Activated CD8-positive, alpha-beta memory T cell treated with anti-CD3 and anti-CD28 coated beads, Interleukin-2, amount 50 U/mL, for 4 hours (primary cell): ENCODE measurements at places on chromosomes 1 and 21.

DNA sequence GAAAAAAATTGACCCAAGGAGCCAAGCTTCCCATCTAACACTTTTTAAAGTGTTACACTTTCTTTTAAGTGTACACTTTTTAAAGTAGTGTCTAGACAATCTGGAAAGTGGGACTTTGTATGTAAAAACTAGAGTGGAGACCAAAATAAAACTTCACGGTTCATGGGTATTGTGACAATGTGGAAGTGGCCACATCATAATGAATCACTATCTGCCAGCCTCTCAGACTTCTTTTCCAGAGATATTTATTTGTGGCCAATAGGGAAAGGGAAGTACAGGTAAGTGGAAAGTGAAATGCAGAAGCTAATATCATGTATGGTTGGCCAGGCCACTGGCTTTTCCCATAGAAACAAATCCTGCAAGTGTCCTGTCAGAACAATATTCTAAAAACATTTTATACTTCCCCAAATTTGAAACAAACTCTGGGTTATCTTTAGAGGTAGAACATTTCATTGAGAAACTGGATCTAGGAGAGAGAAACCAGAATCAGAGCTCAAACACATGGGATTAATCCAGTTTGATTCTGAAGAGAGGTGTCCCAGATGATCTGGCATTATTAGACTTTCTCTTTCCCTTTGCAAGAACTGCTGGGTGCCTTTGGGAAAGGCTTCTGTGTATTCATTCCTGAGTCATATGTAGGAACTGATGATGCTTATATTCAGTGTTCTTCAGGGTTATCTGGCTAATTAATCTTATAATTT lies 2.0 kb downstream of the TNFSF18 start:
- DNase-seq = no peak

DNA sequence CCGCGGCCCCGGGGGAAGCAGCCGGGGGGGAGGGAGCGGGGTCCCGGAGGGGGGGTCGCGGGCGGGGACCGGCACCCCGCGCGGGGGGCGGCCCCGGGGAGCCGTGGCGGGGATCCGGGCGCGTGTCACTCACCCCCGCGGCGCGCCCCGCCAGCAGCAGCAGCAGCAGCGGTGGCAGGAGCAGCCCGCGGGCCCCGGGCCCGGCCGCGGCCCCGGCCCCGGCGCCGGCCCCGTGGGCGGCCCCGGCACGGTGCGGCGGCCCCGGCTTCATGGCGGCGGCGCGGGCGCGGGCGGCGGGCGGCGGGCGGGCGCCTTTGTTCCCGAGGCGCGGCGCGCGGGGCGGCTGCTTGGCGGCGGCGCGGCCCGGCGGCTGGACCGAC lies 252 bp downstream of the SDC3 start:
- DNase-seq = no peak

- no peak for DNase-seq
These were observed 341.5 kb downstream of the VAV3 start for GRCh38 chr1:107623431-107623830.

DNA sequence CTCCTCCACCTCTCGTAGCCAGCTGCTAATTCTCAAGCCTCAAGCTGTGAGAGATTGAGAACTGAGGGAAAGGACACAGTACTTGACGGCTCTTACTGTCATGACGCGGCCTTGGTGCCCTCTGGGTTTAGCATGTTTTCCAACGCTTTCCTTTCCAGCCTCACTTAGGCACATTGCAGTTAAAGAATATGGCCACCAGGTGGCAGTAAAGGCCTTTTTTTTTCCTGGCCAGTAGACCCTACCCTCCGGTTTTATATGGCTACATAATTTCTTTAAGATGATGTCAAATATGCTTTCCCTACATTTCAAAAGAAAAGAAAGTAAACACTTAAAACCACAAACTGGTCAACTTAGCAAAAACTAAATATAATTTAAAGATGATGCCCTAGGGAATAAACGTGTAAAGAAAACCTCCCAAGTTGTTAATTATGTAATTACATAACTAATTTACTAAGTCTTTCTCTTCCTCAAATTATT lies 56.8 kb upstream of the PRDX6 start:
- peak; percentile 55 for DNase-seq

- no peak for DNase-seq
These were observed 64.2 kb upstream of the SCYL3 start for GRCh38 chr1:169957884-169958283.

GRCh38 chr1:157348538-157349480 lies 203.5 kb downstream of the FCRL5 start:
- DNase-seq = no peak

DNA sequence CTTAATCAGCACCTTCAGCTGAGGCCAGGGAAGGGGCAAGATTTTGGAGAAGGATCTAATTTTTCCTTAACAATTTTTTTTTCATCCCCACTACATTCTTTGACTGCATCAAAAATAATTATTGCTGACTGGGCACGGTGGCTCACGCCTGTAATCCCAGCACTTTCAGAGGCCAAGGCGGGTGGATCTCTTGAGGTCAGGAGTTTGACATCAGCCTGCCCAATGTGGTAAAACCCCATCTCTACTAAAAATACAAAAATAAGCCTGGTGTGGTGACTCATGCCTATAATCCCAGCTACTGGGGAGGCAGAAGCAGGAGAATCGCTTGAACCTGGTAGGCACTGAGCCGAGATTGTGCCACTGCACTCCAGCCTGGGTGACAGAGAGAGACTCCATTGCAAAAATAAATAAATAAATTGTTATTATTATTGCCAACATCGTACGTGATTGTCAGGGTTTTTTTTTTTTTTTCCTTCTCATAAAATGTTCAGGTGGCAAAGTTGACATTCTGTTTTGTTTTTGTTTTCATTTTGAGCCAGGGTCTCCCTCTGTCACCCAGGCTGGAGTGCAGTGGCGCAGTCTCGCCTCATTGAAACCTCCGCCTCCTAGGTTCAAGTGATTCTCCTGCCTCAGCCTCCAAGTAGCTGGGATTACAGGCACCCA lies 37.3 kb upstream of the MORC3 start:
- no peak for DNase-seq

DNA sequence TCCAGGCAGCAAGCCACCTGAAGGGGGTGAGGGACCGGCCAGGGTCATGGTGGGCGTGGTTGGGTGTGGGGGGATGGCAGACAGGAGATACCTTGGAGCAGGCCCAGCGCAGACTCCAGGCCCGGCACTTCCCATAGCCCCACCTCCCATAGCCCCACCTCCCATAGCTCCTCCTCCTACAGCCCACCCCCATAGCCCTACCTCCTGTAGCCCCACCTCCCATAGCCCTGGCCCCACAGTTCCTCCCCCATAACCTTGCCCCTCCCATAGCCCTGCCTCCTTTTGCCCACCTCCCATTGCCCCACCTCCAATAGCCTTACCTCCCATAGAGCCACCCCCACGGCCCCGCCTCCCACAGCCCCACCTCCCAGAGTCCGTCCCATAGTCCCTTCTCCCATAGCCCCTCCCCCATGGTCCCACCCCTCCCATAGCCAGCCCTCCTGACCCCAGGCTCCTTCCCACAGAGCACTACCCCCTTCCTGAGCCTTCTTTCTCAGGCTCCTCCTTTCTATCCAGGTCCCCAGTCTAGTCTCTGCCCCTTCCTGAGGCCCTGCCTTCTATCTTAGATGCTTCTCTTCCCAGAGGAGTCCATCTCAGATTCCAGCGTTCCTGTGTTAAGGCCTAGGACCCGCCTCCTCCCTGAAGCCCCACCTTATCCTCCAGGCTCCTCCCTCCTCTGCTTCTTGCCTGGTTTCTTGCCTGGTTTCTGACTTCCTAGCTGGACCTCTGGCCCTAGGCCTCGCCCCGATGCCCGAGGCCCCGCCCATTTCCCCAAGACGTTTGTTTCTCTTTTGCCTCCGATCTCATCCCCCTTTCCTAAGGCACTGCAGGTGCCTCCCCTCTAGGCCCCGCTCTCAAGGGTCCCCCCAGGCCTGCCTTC lies 46.8 kb downstream of the PTPRU start:
- DNase-seq = no peak

DNA sequence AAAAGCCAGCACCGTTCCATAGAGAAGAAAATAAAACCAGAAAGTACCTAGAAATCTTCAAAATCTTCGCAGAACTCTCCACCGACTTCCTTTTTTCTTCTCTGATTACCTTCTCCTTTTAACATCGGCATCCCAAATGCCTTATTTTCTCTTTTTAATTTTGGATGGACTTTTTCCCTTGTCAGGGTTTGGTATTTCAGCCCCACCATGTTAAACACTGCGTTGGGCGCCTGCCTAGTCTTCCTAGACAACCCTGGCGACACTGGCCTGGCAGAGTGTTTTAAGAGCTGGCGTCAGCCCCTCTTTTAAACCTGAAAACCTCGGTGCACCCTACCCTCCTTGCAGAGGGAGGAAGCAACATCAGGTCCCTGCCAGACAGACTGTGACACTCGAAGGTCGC lies 66.0 kb upstream of the EFHD2 start:
- no peak for DNase-seq

GRCh38 chr1:15808955-15809354 lies 1.5 kb upstream of the UQCRHL start:
- no peak for DNase-seq

GRCh38 chr1:17186216-17186909 lies 18.6 kb upstream of the PADI1 start:
- no peak for DNase-seq

GRCh38 chr21:41342035-41342434 lies 19.8 kb upstream of the MX2 start:
- no peak for DNase-seq

DNA sequence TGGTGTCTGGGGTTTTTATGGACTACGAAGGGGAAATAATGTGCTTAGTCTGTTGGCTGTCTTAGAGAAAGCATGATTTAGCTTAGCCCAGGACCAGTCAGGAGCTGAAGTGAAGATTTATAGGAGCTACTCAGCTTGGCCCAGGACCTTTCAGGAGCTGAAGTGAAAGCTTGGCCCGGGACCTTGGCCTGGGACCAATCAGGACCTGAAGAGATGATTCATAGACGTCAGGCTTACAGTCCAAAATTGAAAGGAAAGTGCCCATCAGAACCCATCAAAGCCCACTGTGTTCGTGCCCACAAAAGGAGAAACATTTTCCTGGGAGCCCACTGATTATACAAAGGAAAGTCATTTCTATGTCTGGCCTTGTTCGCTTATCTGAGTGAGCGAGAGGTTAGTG lies 35.6 kb downstream of the MSTO1 start:
- no peak for DNase-seq

DNA sequence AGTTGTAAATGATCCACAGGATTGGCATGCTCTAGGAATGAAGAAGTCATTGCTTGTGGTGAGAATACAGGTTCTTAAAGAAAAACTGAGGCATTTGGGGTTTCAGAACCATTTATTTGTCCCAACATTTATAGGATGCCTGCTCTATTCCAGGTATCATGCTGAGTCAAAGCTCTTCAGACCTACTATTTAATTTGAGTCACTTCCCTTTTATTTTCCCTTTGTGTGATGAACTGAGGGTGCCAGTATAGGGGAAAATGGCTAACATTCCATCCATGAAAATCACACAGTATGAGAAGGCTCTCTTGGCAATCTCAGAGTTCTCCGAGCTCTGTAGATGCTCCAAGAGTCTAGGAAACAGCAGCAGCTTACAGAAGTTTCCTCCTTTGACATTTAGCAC lies 110.4 kb downstream of the RNF220 start:
- DNase-seq = no peak

DNA sequence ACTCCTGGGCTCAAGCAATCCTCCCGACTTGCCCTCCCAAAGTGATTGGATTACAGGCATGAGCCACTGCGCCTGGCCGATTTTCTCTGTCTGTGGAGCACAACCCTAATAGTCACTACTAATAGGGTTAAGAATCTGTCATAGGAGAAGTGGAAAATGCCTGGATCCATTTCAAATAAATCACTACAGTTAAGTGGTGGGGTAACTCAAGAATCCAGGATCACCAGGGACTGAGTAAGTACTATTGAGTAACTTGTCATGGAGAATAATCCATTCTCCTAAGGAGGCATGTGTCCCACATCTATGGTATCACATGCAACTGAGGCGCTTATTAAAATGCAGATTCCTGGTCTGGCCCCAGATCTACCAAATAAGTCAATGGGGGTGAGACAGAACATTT lies 53.2 kb downstream of the OPTC start:
- DNase-seq = no peak

GRCh38 chr21:45258466-45258865 lies 29.2 kb downstream of the POFUT2 start:
- DNase-seq = no peak

DNA sequence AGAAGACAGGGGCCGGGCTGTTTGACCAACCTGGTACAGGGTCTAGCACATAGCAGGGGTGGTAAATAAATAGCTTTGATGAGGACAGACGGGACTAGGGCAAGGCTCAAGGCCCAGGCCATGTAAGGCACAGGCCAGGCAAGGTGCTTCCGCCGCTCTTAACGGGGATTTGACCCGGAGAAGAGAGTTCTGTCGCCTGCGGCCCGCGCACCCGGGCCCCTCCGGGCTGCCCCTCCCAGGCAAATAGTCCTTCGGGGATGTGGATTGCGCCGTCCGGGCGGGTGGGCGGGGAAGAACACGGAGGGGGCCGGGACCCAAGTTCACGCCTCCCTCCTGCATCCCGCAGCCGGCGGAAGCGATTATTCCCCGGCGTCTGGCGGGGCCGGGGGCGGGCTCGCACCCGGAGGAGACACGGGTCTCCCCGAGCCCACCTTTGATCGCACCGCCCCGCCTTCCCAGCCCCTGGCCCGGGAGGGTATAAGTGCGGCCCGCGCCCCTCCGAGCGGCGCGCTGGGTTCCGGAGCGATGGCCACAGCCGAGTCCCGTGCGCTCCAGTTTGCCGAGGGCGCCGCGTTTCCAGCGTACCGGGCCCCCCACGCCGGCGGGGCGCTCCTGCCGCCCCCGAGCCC lies at the start of gene MIXL1:
TSS of gene MIXL1 (plus strand) at position 508 of the 629 bp plus-strand sequence. CDS start at position 526, 18 bp downstream.
- DNase-seq = peak; percentile 22

DNA sequence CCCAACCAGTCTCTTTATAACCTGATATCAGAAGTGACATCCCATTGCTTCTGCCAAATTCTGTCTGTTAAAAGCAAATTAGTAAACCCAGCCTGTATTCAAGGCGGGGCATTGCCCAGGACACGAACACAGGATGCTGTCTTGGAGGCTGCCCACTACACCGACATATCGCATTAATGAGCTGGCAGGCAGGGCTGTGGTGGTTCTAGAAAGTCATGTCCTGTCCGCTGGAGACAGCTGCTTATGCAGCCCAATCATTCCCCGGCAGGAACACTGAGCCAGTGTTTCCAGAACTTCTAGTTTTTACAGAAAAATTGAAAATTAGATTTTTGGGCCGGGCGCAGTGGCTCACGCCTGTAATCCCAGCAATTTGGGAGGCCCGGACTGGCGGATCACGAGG lies 19.3 kb downstream of the C1orf167 start:
- no peak for DNase-seq
